ENCODE measurements at places on chromosomes 13 and 19.

DNA sequence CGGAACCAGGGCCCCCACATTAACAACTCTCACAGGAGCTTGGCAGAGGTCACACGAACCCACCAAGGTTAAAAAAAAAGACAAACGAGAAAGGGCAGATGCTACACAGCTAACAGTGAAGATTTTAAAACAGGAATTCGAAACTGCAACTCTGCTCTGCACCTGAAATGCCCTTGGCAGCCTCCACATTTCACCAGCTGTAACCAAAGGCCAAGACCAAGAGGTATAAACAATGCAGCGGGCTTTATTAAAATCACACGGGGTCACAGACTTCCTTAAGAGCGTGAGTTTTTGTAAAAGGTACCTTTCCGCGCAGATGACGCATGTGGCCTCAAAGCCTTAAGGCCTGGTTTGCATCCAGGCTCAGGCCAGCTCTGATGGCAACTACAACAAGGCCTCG lies 88.2 kb downstream of the STK24 start:
- no peak for DNase-seq

GRCh38 chr13:21012211-21012610 lies 49.2 kb downstream of the LATS2 start:
- DNase-seq = no peak

DNA sequence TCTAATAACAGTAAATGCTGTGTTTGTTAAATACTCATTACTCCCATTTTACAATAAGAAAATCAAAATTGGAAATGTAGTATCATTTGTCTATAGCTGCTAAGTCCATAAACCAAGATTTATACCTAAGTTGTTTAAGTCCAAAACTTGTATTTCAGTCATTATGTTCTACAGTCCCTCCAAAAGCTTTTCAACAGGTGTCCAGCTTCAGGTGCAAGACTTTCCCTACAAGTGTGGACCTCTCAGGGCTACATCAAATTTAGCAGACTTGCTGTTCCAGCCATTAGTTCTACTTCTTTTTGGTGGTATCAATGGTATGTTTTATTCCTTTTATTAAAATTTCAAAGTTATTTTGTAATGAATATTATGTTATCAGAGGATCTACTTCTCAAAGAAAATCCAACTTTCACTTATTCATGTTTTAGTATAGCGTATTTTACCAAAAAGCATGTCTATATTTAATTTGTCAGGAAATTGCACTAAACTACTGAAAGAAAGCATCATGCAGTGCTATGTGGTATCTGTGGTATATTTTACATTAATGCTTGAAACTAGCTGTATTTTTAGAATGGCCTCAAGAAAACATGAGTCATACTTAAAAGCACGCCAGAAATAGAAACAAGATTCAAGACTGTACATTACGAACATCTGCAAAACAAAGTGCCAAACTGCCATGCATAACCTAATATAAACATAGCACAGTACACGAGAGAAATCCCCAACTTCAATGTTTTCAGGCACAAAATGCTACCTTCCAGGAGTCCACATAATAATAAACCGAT lies 44.5 kb downstream of the VWA8 start:
- DNase-seq = no peak

DNA sequence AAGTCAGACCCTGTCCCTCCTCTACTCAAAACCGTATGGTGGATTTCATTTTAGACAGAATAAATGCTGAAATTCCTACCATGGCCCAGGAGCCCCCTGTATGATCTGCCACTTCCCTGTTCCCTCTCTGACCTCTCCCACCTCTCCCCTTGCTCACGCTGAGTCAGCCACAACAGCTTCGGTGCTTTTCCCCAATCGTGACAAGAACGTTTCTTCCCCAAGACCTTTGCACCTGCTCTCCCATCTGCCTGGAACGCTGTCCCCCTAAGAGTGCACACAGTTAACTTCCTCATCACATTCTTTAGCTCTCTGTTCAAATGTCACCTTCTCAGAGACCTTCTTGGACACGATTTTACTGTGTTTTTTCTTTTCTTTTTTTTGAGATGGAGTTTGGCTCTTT lies 2.3 kb downstream of the VRK3 start:
- no peak for DNase-seq

- DNase-seq = no peak
Observed at GRCh38 chr13:42574011-42574410, at the start of gene TNFSF11. TNFSF11 (plus strand) TSS chr13:42574152; CDS start chr13:42574304, 152 bp downstream.

Measured in NCI-H524 (cell line).